ENCODE measurements at places on chromosomes 2 and 18.
A peak's percentile ranks its signal among the peaks of the same experiment; 100 is the strongest.

DNA sequence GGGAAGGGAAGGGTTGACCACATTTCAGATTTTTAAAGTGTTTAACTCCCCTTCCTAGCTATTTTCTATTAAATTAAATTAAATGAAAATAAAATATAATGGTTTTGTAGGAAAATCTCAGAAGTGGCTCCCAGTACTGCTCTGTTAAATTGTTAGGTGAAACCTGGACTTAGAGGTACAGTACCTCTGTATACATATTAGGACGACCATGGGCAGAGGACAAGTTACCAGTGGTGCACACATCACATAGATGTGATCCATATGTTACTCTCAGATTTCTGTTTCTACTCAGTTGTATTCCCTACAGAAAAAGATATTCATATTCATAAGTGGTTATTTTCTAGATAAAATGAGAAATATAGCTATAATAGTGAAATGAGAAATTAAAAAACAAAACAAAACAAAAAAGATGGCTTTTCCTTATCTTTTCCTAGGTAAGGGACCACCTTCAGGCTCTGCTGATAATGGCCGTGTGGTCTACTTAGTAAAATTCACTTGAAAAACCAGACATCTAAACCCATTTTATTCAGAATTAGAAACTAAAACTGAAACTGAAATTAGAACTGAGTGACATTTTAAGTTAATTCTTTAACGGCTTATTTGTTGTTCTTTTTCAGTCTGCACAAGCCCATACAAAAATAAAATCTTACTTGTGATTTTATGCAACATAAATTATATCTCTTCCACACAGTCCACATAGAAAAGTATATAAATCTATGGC is 832.5 kb upstream of the CHAC2 start:
- no peak for DNase-seq

DNA sequence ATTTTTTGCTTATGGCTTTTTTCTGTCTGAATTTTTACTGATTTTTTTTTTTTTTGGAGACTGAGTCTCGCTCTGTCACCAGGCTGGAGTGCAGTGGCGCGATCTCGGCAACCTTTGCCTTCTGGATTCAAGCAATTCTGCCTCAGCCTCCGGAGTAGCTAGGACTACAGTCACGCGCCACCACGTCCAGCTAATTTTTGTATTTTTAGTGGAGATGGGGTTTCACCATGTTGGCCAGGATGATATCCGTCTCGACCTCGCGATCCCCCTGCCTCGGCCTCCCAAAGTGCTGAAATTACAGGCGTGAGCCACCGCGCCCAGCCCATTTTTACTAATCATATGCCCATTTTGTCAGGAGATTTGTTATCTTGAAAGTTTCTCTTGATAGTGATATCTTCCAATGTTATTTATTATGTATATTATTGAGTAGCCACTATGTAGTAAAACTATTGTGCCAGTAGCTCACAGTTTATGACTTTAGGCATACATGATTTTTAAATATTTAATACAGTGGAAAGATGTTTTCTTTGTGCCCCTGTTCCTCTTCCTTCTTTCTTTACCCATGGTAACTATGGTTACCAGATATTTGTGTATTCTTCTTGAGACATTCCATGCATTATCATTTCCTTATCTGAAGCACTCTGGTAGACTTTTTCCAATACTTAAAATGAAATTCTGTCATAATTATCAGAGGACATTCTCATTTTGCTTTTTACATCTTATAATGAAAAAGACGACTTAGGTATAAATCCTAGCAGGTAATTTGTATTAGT is 2.1 kb downstream of the HAT1 start:
- no peak for DNase-seq

DNA sequence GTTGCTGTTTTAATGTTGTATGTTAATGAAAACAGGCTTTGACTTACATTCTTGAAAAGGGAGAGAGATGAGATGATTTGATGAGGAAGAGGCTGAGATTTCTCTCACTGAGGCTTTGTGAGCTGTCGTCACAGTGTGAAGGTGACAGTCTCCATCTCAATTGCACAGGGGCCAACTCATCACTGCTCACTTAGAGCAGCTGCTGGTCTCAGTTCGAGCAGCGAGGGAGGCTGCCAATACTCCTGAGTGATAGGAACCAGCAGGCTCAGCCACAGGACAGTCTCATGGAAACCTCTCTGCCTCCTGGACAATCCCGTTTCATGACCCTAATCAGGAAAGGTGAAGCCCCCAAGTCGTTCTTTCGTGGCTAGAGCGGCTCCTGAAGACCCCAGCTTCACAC is 170.7 kb upstream of the SOX11 start:
- no peak for DNase-seq

- no peak for DNase-seq
Measured at GRCh38 chr2:54666634-54667265, 56.7 kb upstream of the EML6 start.

- DNase-seq: no peak
Measured at GRCh38 chr2:14297340-14297739, 335.2 kb upstream of the LRATD1 start.

- DNase-seq: no peak
Measured at GRCh38 chr2:169363560-169364150, 1.3 kb upstream of the LRP2 start.

GRCh38 chr2:40439473-40439872 is 12.4 kb downstream of the SLC8A1 start:
- peak; percentile 50 for DNase-seq

DNA sequence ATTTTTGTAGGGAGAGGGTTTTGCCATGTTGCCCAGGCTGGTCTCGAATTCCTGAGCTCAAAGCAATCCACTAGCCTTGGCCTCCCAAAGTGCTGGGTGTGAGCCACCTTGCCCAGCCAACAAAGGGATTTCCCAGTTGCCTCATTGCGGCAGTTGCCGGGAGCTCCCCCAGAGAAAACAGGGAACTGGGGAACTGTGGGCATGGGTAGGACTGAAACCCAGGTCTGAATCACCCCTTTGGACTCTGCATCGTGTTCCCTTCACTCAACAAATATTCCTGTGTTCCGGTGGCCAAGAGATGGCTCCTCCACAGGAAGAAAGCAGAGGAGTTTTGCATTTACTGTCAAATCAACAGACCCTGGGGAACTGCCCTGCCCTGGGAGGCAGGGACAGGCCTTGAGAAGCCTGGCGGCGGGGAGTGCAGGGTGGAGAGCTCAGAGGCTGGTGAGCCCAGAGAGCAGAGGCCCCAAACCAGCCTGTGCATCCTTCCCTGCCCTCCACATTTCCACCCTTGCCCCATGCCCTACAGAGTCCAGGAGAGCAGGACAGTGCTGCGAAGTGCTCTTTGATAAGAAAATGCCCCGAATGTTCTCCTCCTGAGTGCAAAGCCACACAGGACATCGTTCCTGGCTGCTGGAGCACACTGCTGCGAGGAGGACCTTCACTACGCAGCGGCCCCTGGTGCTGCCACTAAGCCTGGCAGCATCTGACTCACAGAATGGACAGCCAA is 24.9 kb downstream of the MYO7B start:
- no peak for DNase-seq

GRCh38 chr18:36849288-36850006 is 20.5 kb downstream of the KIAA1328 start:
- no peak for DNase-seq

DNA sequence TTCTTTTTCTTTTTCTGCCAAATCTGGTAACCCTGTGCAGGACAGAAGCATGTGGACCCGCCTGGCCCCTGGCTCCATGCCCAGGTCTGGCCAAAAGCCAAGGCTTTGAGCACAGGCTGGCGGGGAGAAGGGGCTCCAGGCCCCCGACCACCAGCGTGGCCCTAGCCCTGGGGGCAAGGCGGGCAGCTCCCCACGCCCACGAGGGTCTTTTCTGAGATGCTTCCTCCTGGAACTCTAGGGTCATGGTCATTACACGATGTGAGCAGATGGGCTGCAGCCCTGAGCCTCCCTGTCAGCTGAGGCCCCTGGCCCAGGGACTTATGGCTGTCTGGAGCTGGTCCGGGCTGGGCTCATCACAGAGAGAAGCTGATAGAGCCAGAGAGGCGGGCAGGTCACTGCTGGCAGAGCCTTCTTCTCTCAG is 5.7 kb upstream of the OTOS start:
- no peak for DNase-seq

DNA sequence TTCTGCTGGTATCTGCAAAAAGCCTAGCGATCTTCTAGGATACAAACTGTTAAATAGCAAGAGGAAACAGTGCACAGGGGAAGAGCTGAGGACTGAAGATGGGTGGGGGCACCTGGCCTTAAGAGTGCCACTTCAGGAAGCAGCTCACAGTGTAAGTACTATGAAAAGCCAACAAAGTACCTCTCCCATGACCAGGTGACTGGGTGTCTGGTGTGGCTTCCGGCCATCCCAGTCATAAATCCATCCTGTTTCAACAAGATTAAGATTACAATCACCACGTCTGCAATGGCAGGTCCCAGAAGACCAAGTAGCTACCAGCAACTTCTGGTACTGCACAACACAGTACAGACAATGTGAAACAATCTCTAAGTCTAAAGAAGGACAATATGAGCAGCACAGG is 15.9 kb downstream of the ERFE start:
- DNase-seq: no peak

DNA sequence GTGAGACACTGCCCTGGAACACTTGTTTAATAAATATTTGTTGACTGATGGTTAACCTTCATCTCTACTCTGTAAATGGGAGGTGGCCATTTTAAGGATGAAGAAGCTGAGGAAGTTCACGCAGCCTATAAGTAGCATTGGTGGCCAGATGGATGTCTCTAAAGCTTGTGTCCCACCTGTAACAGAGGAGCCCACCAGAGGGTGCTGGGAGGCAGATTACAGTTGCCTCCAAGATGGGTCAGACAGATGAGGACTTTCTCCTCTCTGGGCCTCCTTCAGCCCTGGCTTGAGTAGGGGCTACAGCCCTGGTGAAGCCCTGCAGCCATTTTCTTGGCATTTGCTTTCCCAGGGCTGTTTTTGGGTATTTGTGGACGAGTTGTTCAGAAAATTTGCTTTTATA is 45.0 kb upstream of the MCFD2 start:
- DNase-seq: no peak

- DNase-seq: no peak
Measured at GRCh38 chr2:88753833-88754584, 62.5 kb downstream of the RPIA start.

DNA sequence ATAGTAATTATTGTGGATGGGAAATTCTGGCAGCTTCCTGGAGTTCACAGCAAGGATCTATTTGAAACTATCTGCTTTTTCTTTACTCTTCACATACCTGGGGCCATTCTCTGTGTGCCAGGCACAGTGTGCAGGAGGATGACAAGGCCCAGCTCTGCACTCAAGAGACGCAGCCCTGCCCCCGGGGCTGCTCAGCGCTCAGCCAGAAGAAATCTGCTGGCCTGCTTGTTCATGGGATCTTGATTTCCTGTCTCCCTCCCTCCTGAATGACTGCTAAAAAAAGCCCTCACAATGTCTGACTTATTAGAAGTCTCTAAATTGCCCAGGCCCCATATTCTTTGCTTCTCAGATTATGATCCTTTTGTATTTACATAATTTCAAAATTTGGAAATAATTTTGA is 210.9 kb downstream of the DCDC2C start:
- no peak for DNase-seq

GRCh38 chr2:149579972-149580882 is 7.3 kb downstream of the MMADHC start:
- peak; percentile 71 for DNase-seq

DNA sequence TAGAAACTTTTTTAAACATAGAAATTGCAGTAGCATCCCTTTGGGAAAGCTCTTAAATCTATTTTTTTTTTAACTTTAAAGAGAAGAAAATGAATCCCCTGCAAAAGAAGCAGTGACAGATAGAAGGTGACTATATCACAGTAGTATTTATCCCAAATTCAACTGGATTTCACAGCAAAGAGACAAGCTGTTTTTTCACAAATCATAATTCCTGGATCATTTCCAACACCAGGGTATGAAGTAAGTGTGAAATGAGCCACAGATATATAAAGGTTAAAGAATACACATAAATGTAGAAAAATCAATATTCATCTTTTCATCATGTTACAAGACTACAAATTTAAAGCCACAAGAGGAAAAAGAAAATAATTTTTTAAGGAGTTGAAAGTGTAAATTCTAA is 1404.9 kb upstream of the NXPH2 start:
- DNase-seq: no peak

GRCh38 chr2:38665854-38666555 is at the start of gene GALM:
GALM (plus strand) TSS chr2:38666114; CDS start chr2:38666162, 48 bp downstream.
- DNase-seq: peak; percentile 94

GRCh38 chr2:202201220-202202160 is 36.9 kb downstream of the SUMO1 start:
- no peak for DNase-seq

GRCh38 chr18:8140841-8141501 is 468.3 kb upstream of the RAB12 start:
- DNase-seq: peak; percentile 86
